ENCODE measurements at places on chromosomes 5 and 9.

DNA sequence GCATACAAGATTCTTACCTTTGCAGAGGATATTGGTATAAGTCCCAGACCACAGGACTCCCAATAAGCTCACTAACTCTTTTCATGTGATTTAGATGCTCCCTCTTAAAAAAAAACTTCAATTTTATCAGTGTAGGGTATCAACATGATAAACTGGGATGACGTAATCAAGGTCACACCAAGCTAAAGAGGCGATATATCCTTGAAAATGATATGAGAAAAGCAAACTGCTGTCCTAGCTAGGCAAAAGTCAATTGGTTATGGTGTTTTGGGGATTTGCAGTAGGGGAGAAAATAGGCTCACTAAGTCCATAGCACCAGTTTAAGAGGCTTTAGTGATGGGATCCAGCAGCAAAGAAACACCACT, 354.4 kb downstream of the DIRAS2 start:
- no peak for DNase-seq
- H3K4me3 ChIP-seq = no peak overlapping the region
- H3K27ac ChIP-seq = no peak overlapping the region
- H3K36me3 ChIP-seq = no peaks in the 10 kb centered on the region
- H3K27me3 ChIP-seq = peaks cover 6% of the 10 kb centered on the region
- peaks cover 2% of the 10 kb centered on the region for H3K4me1 ChIP-seq

DNA sequence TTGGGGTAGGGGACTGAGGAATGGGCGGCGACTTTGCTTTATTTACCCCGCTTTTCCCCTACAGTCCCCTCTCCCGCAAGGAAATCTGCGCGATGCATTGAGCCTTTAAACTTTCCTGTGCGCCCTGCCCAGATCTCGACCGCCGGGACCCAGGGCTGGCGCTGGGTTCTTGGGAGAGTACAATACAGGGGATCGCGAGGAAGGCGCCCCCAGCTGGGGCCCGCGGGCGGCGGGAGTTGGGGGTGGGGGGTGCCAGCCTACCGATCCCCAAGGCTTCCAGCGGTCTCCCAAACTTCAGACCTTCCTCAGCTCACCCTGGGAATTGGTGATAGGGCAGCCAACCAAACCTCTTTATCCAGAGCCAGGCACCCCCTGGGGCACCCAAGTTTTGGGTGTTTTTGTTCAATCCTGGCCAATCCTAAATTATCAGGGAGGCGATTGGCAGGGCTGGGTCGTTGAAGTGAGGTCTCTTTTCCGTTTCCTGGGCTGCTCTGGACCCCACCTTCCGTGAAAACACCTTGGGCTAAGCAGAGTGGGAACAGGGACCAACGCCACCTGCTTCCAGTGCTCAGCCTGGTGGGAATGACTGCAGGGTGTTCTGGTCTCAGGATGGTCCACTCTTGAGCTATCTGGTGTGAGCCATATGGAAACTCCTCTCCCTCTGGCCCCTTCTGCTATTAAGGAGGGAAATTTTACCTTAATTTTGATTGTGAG, 51.4 kb upstream of the DAB2IP start:
- no peak overlapping the region for H3K4me3 ChIP-seq
- no peaks in the 10 kb centered on the region for H3K36me3 ChIP-seq
- peaks cover 47% of the 10 kb centered on the region for H3K27me3 ChIP-seq
- no peak overlapping the region for H3K27ac ChIP-seq

GRCh38 chr5:11045411-11045810, 284.4 kb upstream of the DAP start:
- DNase-seq = no peak
- no peak overlapping the region for H3K4me3 ChIP-seq
- H3K36me3 ChIP-seq = no peaks in the 10 kb centered on the region
- no peak overlapping the region for H3K27ac ChIP-seq
- H3K4me1 ChIP-seq = no peaks in the 10 kb centered on the region
- peaks cover 4% of the 10 kb centered on the region for H3K27me3 ChIP-seq

DNA sequence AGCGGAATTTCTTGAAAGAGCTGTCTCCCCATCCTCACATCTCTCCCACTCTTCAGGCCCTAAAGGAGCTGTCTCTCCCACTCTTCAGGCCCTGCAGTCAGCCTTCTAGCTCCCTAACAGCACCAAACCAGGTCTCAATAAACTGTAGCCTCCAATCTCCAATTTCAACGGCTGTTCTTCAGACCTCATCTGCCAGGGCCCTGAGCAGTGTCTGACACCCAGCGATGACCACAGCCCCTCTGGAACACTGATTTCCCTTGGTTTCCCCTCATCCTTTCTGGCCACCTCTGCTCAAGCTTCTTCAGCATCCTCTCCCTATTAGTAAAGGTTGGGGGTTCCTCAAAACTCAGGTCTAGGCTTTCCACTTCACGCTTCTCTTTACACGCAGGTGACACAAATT, 1.6 kb upstream of the P4HA2 start:
- DNase-seq = no peak
- H3K27me3 ChIP-seq = peaks cover 35% of the 10 kb centered on the region
- peaks cover 14% of the 10 kb centered on the region for H3K4me1 ChIP-seq
- H3K27ac ChIP-seq = no peak overlapping the region

GRCh38 chr5:124596595-124597421, 149.6 kb downstream of the ZNF608 start:
- no peak overlapping the region for H3K27ac ChIP-seq
- no peaks in the 10 kb centered on the region for H3K36me3 ChIP-seq
- peaks cover 11% of the 10 kb centered on the region for H3K27me3 ChIP-seq
- H3K4me3 ChIP-seq = no peak overlapping the region
- H3K4me1 ChIP-seq = no peaks in the 10 kb centered on the region

DNA sequence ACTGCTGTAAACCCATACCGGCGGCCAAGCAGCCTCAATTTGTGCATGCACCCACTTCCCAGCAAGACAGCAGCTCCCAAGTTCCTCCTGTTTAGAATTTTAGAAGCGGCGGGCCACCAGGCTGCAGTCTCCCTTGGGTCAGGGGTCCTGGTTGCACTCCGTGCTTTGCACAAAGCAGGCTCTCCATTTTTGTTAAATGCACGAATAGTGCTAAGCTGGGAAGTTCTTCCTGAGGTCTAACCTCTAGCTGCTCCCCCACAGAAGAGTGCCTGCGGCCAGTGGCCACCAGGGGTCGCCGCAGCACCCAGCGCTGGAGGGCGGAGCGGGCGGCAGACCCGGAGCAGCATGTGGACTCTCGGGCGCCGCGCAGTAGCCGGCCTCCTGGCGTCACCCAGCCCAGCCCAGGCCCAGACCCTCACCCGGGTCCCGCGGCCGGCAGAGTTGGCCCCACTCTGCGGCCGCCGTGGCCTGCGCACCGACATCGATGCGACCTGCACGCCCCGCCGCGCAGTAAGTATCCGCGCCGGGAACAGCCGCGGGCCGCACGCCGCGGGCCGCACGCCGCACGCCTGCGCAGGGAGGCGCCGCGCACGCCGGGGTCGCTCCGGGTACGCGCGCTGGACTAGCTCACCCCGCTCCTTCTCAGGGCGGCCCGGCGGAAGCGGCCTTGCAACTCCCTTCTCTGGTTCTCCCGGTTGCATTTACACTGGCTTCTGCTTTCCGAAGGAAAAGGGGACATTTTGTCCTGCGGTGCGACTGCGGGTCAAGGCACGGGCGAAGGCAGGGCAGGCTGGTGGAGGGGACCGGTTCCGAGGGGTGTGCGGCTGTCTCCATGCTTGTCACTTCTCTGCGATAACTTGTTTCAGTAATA, at the start of gene FXN:
Gene FXN, plus strand, starts transcription at position 315 of the 871 bp plus-strand sequence. Its CDS starts 31 bp downstream, at position 346.
- H3K27ac ChIP-seq = peak within 1 kb of the TSS; percentile 91
- DNase-seq = peak; percentile 91
- H3K27me3 ChIP-seq = no peaks in the 10 kb centered on the region
- peaks cover 3% of the 10 kb centered on the region for H3K36me3 ChIP-seq
- peaks cover 20% of the 10 kb centered on the region for H3K4me1 ChIP-seq

DNA sequence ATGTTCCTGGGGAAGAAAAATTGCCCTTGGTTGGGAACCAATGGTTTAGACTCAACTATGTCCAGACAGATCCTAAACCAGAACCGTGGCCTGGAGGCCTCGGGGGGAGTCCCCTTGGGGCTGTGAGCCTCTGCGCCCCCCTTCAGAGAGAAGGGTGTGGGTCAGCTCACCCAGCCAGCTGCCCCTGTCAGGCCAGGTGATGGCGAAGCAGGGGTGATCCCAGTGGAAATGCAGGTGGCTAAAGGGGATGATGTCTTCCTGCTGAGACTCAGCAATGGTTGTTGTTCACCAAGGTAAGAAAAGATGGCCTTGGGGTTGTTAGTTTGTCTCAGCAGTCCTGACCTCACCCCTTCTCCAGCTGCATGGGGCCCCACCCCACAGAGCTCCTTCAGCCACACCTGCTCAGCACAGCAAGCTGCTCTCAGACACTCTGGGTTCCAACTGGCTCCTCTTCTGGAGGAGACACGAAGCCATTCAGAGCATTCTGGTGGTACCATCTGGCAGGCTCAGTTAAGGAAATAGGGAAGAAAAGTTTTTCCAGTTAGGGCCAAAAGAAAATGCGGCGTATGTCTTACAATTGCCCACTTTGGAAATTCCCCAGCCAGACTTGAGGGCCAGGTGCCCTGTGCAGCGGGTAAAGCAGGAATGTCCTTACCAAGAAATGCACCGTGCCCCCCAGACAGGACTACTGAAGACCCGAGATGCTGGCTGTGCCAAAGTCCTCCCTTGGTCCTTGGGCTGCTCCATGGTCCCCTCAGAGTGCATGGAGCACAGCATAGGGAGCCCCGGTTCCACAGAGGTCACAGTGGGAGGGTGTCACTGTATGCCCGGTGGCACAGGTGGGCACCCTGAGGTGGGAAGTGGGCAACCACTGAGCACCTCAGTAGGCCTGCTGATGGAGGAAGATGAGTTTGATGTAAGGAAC, 90.2 kb downstream of the NSUN2 start:
- H3K4me1 ChIP-seq = no peaks in the 10 kb centered on the region
- H3K4me3 ChIP-seq = no peak overlapping the region
- H3K36me3 ChIP-seq = no peaks in the 10 kb centered on the region
- peaks cover 15% of the 10 kb centered on the region for H3K27me3 ChIP-seq
- H3K27ac ChIP-seq = no peak overlapping the region
- DNase-seq = no peak

All from activated CD4-positive, alpha-beta T cell treated with anti-CD3 and anti-CD28 coated beads for 36 hours (primary cell).